Activated CD8-positive, alpha-beta memory T cell treated with anti-CD3 and anti-CD28 coated beads for 48 hours (primary cell): ENCODE measurements at places on chromosomes 12 and 14.

- DNase-seq = no peak
These were observed 1039.9 kb upstream of the USP15 start for GRCh38 chr12:61220337-61220736.

GRCh38 chr12:121720762-121721161 is 8.2 kb downstream of the TMEM120B start:
- DNase-seq = no peak

GRCh38 chr14:92568621-92569479 is 55.3 kb downstream of the RIN3 start:
- DNase-seq = no peak

- no peak for DNase-seq
These were observed 133.4 kb downstream of the SLC6A15 start for GRCh38 chr12:84779169-84779568.

DNA sequence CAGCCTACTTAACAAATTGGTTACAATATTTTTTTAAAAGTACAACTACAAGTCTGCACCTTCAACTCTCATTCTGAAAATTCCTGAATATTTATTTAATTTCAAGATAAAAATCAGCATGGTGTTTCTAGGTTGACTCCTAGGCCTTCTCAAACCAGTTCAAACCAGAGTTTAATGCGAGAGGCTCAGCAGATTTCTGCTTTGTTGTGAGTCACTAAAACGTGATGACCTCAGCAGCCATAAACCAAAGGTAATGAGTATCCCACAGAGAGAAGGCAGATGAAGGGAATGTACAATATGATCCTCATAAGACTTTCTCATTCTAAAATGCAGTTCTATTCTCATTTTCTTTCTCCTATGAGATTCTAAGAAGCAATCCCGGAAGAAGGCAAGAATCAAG is 1.5 kb downstream of the PRDM4 start:
- no peak for DNase-seq

DNA sequence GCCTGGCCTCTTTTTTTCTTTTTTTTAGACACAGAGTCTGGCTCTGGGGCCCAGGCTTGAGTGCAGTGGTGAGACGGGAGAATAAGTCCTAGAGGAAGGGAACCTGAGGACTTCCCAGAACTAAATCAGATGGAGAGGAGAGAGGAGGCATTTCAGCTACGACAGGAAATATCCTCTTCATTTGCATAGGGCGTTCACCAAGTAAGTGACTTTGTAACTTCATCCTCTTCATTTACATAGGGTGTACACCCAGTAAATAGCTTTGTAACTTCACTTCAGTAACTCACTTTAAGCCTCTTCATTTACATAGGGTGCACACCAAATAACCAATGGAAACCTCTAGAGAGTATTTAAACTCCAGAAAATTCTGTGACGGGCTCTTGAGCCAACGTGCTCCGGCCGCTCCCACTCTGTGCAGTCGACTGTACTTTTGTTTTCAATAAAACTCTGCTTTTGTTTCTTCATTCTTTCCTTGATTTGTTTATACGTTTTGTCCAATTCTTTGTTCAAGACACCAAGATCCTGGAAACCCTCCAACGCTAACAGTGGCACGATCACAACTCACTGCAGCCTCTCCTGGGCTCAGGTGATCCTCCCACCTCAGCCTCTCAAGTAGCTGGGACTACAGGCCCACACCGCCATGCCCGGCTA is 21.4 kb upstream of the ANKRD9 start:
- DNase-seq = no peak

DNA sequence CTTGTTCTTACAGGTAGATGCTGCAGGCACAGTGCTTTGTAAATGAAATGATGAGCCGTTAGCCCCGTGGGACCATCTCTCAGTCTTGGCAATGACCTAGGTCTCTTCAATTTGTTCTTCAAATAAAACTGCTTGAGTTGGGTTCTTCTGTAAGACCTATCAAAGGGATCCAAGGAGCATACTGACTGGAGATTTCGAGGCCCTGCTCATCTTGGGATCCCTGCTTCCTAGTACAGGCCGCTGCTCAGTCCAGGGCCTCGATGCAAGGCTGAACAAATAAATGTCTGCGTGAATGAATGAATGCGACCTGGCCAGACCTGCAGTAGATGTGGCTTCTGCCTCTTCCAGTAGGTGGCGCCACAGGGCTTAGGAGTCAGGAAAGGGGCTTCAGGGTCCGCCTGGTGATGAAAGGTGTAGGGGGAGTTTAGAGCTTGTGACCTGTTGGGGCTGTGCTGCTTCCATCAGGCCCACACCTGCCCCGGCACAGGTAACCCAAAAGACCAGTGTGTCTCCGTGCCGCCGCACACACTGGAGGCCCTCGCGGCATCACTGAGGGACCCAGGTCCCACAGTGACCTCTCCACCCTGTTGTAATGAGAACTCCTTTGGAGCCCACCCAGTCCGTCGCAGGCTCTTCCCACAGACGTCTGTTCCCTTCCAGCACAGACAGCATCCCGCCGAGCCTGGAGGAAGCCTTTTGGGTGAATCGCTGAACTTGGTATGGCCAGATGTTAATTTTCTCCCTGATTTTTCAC is 4.4 kb downstream of the CACNA1C start:
- peak; percentile 37 for DNase-seq

DNA sequence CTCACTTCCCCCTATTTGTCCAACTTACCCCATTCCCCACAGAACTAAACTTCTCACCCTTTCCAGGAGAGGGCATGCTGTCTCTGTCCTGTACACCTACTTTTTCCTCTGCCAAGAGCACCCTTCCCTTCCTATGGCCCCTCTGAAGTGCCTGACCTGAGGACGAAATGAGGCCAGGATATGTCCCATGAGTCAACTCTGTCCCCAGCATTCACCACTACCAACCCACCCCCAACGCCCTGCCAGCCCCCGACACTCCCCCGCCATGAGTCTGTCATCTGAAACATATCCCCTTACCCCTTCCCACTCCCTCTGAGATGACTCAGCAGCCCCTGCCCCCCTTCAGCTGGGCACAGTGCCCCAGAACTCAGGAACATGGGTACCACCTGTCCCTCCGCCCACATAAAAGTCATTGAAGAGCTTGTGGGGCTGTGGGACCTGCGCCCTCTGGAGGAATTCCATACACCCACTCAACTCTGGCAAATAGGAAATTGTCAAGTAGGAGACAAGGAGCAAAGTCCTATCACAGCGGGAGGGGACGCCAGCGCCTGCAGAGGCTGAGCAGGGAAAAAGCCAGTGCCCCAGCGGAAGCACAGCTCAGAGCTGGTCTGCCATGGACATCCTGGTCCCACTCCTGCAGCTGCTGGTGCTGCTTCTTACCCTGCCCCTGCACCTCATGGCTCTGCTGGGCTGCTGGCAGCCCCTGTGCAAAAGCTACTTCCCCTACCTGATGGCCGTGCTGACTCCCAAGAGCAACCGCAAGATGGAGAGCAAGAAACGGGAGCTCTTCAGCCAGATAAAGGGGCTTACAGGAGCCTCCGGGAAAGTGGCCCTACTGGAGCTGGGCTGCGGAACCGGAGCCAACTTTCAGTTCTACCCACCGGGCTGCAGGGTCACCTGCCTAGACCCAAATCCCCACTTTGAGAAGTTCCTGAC is 26.3 kb downstream of the ITGA7 start:
- no peak for DNase-seq

GRCh38 chr12:84816916-84817695 is 95.5 kb downstream of the SLC6A15 start:
- no peak for DNase-seq

- DNase-seq = no peak
These were observed 334.0 kb upstream of the FLRT2 start for GRCh38 chr14:85195872-85196477.
